ENCODE measurements at places on chromosomes 5 and 9.

DNA sequence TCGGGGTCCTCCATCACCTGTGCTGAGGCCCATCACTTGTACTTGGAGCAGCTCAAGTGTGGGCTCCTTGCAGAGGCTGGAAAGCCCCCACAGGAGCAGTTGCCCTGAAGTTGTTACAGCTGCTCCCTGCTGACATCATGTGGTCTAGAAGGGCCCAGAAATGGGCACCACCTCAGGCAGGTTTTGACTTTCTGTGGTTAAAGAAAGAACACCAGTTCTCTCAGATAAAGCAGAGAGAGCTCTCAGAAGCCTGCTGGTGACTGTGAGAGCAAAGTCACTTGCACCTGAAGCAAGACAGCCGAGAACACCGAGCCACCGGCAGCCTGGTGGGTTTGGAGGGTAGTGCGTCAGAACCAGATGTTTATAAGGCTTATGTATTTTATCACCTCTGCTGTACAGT lies 70.4 kb downstream of the MVB12B start:
- no peak for DNase-seq

DNA sequence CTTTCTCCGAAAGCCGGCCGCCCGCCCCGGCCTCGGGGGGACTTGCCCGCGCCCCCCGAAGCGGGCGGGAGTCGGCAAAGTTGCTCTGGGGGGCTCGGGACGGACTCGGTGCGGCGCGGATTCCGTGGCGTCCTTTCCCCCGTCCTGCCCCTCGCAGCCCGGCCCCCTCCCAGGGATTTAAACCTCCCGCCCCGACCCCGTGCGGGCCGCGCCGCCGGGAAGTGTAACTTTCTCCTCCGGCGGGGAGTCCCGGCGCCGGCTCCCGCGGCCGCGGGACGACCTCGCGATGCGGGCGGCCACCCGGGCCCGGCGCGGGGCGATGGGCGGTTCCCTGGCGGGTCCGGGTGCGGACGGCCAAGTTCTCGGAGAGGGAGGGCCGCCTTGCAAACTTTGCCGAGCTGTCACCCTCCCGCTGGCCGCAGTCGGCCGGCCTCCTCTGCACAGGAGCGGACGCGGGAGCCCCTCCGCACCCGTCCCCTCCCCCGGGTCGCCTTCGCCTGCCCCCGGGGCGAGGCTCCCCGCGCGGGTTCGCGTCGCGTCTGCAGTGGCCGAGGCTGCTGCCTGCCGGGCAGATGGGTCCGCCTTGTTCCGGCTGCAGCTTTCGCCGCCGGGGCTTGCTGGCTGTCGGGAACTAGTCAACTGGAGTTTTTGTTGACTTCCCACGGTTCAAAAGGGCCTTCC lies 732 bp downstream of the PBX3 start:
- peak; percentile 52 for DNase-seq

DNA sequence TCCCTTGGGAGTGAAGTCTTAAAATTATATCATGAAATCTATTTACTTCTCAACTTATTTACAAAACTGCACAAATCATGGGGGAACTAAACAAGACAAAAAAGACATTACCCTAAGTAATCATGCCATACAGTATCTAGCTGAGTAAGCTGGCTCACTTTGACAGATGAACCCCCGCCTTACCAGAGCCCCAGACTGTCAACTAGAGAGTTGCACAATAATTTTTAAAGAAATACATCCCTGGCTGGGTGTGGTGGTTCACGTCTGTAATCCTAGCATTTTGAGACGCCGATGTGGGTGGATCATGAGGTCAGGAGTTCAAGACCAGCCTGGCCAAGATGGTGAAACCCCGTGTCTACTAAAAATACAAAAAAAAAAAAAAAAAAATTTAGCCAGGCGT lies 62.3 kb downstream of the LPAR1 start:
- no peak for DNase-seq

GRCh38 chr5:59673438-59674058 lies 220.0 kb downstream of the PDE4D start:
- peak; percentile 6 for DNase-seq

DNA sequence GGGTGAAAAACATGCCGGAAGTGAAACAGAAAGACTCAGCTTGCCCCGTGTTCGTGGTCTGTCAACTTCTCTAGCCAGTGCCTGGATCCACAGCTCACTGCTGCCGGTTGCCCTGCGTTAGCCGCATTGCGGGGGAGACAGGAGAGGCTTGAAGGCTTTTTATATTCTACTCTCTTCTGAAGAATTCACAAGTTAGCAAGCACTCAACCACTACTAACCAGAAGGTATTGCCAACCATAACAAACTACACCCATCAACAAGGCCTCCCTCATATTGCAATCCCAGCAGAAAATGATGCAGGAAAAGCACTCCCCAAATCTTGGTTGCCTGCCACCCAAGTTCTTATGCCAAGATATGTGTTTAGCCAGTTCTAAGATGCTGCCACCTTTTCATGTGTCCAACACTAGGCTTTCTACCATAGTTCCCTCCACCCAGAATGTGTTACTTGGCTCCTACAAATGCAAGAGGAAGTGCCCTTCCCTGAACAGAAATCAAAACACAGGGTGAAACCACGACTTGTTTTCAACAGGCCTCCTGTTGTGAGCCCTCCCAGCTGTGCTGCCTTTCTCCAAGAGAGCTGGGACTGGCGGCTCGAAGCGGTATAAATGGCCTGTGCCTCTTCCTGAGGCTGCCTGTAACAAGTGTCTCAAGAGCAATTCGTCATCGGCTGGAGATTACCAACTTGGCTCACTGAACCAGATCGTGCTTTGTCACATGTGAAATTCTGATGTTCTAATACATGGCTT lies 129.0 kb downstream of the SNX18 start:
- DNase-seq, result peak; percentile 65

- DNase-seq, result no peak
These were observed 80.0 kb downstream of the OXCT1 start for GRCh38 chr5:41790038-41790776.

DNA sequence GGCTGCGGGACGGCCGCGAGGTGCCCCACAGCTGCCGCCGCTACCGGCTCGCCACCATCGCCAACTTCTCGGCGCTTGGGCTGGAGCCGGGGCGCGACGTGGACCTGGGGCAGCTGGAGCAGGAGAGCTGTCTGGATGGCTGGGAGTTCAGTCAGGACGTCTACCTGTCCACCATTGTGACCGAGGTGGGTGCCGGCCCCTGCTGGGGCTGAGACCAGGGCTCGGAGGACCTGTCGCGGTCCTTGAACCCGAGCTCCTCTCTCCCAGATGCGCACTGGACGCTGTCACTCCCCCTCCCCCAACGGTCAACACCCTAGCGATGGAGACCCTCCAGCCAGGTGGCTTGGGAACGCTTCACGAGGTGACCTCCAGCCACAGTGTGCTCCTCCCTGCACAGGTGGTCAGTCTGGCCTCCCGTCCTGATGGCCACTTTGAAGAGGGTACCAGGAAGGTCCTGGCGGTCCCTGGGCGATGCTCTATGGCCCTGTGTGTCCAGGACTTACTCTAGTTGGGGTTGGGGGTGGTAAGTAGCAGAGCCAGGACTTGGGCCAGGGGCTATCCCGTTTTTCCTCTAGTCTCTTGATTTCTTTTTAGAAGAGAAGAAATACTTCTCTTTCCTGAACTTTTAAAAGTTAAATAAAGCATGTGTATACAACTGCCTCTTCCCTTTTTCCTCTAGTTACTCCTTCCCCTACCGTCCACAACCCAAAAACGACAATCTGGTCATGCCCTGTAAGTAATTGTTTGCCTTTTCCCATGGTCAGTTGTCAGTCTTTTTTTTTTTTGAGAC lies 866 bp downstream of the SLC22A5 start:
- DNase-seq, result no peak

DNA sequence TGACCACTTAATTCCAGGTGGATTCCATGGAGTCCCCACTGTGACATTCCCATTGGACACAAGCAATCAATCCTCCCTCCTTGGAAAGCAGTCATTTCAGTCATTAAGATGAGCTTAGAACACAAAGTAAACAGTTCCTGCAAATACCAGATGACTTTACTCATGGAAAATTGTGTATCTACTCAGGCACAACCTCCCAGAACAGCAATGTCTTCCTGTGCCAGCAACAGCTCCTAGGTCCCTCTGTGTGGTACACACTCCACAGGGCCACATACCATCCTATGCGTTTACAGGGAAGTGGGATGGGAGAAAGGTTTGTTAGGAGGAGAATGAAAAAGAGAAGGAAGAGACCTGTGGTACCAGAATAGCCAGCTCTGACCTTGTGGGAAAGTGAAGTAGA lies 53.7 kb downstream of the MTMR12 start:
- DNase-seq, result no peak

- no peak for DNase-seq
These were observed 27.2 kb downstream of the SCAMP1 start for GRCh38 chr5:78387468-78388153.

DNA sequence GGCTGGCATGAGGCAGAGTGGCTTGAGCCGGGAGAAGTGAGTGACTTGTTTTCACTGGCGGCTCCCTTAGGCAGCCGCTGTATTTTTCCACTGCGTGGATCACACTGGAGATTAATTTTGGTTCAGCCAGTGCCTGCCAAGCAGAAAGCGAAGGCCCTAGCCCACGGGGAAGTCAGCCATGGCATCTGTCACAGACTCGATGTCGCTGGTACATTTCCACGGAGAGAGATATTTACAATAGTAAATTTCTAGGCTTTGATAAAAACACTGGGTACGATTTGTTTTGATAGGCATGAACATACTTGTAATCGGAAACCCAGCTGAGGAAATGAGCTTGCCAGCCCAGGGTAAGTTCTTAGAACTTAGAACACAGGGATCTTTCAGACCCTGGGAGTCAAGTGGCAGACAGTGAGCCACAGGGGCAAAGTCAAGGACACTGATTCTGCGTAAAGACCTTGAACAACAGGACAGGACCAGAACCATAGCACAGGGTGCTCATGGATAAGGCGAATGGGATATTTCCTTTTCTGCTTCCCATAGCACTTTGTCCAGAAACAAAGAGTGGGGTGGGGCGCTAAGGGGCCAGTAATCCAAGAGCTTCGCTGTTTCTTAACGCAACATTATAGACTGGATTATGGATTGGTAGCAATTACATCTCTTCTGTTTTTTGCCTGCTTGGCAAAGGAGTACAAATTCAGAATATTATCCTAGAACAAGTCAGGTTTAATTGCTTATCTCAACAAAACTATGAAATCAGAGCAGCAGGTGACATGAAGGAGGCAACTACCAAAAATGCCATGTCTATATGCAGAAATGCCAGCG lies 4.5 kb downstream of the DUSP1 start:
- DNase-seq, result no peak

GRCh38 chr5:174000076-174000475 lies 11.1 kb downstream of the C5orf47 start:
- no peak for DNase-seq

- no peak for DNase-seq
These were observed 402.3 kb downstream of the DEPDC1B start for GRCh38 chr5:60297658-60298057.

Data from ELF-1 (cell line).